Kidney epithelial cell (primary cell): ENCODE measurements at places on chromosomes 5 and 9.
A peak's percentile ranks its signal among the peaks of the same experiment; 100 is the strongest.

DNA sequence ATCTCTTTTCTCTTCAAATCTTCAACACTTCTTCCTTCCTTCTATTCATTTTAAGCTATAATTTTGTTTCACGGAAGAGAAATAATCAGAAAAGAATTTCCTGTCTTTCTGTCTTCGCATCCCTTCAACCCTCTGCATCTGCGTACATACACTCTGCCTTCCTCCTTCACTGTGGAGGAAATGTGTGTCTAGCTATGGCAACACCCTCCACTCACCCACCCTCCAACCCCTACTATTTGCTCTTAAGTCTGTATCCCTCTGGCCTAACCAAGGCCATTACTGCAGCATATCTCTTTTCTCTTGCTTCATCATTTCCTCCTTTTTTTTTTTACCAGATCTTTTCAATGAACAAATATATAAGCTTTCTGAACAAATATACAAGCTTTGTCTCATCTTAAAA, 105.7 kb upstream of the NUDT12 start:
- no peak for DNase-seq

GRCh38 chr5:101678481-101679193, 617.4 kb downstream of the SLCO4C1 start:
- DNase-seq: peak; percentile 26

DNA sequence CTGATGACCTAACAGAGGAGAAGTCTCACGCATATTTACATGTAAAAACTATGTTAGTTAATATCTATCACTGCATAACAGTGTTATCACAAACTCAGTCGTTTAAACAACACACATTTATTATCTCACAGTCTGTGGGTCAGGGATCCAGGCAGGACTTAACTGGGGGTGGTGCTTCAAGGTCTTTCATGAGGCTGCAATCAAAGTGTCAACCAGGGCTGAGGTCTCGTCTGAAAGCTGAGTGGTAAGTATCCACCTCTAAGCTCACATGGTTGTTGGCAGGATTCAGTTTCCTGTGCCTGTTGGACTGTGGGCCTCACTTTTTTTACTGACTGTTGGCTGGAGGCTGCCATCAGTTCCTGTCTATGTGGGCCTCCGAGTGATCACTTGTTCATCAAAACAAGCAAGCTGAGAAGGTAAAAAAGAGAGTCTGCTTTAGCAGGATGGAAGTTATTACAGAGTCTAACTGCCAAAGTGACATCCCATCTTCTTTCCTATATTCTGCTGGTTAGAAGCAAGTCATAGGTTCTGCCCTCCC, 188.6 kb downstream of the CARTPT start:
- no peak for DNase-seq

- DNase-seq: no peak
Observed at GRCh38 chr9:70229026-70229425, 29.8 kb upstream of the SMC5 start.

GRCh38 chr9:124257844-124258606, at the start of gene NEK6:
NEK6 (plus strand) TSS chr9:124257949; CDS start chr9:124301965, 44,016 bp downstream.
- DNase-seq: no peak
